ENCODE measurements at places on chromosomes 7 and 10.
A peak's percentile ranks its signal among the peaks of the same experiment; 100 is the strongest.

DNA sequence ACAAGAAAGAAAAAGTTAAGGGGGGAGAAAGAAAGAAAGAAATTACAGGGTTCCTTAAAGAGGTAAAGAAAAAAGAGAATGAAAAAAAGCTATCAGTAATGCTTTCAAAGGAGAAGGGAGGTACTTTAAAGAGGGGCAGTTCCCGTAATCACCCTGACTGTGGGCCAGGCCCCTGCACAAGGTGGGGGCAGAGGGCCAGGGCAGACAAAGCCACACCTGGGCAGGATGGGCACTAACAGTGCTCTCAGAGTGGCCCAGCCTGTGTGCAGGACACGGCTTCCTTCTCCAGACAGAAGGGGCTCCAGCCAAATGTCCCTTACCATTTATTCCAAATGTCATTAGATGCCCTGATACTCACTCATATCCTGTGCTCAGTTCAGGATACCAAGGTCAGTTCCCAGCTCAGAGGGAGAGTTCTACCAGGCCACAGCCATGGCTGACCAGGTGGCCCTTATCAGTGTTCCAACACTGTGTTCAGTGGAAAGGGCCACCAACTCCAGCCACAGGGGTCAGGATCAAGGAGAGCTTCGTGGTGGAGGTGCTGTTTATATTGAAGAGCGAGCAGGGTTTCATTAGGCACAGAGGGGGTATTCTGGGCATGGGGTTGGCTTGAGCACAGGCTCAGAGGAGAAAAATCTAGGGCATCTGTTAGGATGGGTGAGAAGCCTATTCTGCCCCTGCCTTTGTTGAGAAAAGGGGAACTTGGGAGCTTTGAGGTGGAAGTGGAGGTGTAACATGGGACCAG is 29.9 kb downstream of the DPCD start:
- DNase-seq, result no peak

- peak; percentile 94 for DNase-seq
Observed at GRCh38 chr10:113093188-113094113, 143.4 kb downstream of the TCF7L2 start.

DNA sequence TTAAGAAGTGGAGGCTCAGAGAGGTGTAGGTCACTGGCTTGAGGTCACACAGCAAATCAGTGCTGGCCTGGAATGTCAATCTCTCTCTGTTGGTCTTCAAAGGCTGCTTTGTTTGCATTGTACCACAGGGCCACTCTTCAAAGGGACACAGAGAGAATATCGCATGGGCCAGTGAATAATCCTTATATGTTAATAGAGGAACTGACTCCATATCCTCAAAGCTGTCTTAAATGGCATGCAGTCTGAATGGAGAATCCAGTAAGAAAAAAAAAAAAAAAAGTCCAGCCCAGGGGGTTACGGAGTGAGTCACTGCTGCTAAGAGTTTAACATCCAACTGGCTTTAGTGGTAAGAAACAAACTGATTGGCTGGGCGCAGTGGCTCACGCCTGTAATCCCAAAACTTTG is 54.1 kb downstream of the NRAP start:
- peak; percentile 7 for DNase-seq

GRCh38 chr10:19168584-19168983 is 120.0 kb downstream of the MALRD1 start:
- DNase-seq, result no peak

GRCh38 chr7:4788627-4789189 is 13.3 kb downstream of the AP5Z1 start:
- no peak for DNase-seq

DNA sequence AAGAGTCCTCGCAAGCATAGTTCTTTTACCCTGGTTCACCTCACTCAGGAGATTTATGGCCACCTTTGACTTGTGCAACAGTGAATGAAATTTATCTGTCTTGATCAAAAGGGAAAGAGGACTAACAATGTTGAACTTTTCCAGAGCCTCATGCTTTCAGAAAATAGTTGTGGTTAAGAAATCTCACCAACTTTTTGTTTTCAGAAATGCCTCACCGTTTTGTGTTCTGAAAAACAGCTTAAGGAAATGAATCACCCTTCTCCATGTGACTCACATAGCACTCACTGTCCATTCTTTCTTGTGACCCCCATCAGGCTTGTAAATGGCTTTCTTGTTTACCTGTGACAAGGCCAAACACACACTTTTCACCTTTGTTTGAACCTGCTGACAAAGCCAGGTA is 148.6 kb upstream of the FAM3C start:
- DNase-seq, result peak; percentile 99

DNA sequence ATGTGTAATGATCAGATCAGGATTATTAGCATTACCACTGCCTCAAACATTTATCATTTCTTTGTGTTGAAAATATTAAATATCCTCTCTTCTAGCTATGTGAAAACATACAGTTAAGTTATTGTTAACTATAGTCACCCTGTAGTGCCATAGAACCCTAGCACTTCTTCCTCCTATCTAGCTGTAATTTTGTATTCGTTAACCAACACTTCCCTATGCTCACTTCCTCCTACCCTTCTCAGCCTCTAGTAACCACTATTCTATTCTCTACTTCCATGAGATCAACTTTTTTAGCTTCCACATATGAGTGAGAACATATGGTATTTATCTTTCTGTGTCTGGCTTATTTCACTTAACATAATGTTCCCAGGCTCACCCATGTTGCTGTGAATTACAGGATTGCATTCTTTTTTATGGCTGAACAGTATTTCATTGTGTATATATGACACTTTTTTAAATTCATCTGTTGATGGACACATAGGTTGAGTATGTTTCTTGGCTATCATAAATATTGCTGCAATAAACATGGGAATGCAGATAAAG is 132.7 kb upstream of the RHOBTB1 start:
- no peak for DNase-seq

GRCh38 chr7:81690251-81690650 is 79.6 kb downstream of the HGF start:
- no peak for DNase-seq

DNA sequence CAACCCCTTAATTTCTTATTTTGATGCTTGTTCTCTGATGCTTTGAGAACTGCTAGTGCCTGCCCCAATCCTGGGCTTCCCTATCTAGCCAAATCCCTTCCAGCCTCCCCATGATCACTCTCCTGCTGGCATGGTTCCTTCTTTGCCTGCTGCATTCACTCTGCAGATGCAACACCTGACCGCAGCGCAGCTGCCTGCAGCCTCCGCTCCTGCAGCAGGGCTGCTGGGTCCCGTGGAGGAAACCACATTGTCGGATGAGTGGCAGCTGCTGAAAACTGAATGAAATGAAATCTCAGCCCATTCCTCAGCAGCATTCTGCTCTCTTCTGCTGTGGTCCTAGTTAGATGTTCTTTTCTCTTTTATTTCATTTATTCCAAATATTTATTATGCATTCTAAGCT is 320.3 kb downstream of the CCDC3 start:
- DNase-seq, result no peak

- DNase-seq, result no peak
Observed at GRCh38 chr7:27382307-27382706, 139.7 kb downstream of the EVX1 start.

GRCh38 chr10:89183571-89183970 is 23.5 kb downstream of the CH25H start:
- no peak for DNase-seq

DNA sequence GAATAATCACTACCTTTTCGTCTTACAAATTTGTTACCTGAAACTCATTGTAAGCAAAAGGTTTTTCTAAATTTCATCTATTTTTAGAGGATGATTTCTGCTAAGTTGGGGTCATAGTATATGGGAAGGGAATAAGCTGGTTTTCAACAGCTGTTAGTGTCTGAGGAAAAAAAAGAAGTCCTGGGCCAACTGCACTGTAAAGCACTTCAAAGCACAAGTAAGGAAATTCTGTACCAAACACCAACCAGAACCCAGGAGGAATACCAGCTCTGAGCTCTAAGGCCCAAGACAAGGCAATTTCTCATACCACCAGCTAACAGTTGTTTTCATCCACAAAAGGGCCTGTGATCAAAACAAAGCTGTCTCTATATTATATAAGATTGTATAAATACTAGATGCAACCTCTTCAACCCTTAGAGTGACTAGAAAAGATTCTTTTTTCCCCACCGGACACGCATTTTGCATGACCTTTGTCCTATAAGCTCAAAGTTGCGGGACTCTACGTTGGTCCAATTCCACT is 6.1 kb upstream of the MEOX2 start:
- DNase-seq, result no peak

- DNase-seq, result no peak
Observed at GRCh38 chr10:80201608-80202141, 3.7 kb downstream of the ANXA11 start.

DNA sequence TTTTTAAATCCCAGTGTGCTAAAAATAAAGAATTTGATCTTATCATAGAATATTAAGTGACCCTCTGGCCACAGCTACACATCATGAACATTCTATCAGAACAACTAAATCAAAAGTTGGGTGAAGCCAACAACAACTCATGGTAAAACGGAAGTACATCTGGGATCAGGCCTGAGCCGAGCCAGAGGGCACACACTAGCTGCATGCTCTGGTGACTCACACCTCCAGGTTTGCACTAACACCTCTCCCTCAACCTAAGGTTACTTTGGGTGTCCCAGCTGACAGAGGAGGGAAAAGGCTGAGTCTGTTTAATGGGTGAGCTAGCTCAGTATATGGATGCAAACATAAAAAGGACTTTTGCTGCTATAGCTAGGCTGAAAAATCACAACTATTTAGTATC is 281.6 kb downstream of the HGF start:
- DNase-seq, result peak; percentile 42

DNA sequence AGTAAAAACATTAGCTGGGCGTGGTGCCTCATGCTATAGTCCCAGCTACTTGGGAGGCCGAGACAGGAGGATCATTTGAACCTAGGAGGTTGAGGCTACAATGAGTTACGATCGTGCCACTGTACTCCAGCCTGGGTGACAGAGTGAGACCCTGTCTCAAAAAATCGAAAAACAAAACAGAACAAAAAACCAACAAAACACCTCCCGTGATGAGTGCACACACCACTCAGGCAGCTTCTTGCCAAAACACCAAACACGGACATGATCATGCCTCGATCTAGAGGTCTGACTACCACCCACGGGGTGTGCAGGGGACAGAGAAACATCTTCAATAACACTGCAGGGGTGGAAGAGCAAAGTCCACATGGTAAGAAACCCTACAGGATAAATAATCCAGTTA is 44.4 kb downstream of the AMZ1 start:
- DNase-seq, result no peak

GRCh38 chr7:73722785-73723184 is 3.3 kb upstream of the STX1A start:
- DNase-seq, result no peak

GRCh38 chr10:121525251-121526134 is 72.8 kb downstream of the FGFR2 start:
- no peak for DNase-seq

DNA sequence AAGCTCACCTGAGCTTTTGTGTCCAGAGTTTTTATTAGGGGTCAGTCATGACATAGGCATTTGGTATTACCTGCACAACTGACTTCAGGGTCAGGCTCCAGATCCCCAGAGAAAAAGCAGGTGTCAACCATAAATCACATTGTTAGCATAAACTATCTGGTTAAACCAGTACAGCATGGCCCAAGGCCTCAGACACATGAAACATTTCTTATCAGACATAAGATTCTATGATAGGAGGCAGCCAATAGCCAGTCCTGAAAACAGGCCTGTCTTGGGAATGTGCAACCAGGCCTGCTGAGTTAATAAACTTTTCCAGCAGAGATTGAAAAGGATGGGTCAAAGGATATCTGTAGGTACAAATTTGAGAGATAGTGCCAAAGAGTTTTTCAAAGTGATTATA is 116.1 kb downstream of the TPST1 start:
- no peak for DNase-seq

- DNase-seq, result peak; percentile 14
Observed at GRCh38 chr10:59648711-59649201, 60.9 kb downstream of the SLC16A9 start.

DNA sequence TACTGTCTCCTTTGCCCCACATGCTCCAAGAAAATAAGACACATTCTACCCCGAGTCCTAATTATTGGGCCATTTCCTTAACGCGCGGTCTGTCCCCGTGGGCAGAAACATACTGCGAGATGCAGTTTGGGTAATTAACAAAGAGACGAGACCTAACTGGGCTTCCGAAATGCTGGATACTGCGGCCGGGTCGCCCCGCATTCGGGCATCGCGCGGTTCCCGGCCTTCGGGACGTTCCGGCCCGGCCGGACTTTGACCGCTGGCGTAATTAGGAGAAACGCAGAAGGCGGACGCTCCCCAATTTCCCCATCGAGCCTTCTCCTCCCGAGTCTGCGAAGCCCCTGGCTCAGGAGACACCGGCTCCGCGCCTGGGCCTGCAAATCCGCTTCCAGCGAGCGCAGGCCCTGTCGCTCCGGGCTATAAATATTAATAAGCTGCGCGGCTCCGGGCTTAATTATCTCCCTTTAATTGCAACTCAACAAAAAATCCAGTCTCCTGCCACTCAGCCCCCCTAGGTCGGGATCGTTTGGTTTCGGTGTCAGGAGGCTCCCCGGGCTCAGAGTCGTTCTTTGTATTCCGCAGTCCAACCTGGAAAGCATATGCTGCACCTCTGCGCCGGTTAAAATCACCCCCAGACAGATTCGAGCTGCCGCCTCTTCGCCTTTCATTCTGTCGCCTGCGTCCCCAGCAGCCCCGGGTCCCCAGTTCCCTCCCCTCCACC is 131.5 kb downstream of the SPAG6 start:
- DNase-seq, result no peak
